ENCODE measurements at places on chromosomes 7 and 10.

DNA sequence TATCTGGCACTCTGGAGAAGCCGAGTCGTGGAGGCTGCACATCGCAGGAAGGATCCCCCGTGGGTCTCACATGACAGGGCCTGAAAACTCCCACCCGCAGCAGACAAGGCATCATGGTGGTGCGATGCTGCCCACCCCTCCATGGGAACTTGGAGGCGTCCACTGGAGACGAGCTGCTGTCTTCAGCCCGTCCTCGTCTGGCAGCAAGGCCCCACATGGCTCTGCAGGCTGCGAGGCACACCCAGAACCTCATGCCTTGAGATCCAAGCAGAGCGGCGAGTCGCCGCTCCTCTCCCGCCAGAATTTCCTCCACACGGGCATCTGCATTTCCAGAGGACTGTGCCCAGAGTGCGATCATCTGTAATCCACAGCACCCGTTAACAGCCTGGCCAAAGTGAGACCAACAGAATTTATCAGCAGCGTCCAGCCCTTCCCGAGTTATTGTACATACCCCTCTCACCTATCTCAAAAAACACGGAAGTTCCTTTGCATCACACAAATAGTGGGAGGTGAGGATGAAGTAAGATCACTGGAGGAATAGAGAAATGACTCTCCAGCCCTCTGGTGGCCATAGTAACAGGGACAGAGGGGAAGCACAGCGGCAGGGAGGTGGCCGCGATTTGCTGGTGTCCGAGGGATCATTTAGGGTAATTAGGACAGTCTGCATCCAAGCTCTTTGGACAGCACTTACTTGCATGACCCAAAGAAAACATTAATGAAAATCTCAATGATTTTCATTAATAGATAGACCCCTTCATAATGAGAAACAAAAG lies 292.4 kb downstream of the USP6NL start:
- DNase-seq, result no peak

GRCh38 chr10:79066411-79067240 lies 2.1 kb upstream of the ZMIZ1 start:
- DNase-seq, result no peak

DNA sequence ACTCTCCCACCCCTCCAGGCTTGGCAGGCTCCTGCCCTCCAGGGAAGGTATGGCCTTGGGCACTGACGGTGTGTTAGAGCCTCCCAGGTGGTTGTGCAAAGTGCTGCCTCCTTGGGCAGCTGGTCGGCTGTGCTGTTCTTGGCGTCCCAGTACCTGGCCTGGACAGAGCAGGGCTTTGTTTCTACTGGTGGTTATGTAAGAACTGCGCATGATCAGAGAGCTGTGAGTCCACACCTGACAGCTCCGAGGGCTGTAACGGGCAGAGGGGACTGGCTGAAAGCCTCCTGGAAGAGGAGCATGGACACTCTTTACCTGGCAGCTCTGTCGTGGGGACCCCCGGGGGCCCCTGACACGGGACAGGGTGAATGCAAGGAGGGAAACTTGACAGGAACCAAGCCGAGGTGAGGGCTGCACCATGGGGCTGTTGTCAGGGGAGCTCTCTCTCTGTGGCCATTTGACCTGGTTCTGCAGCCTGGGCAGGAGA lies 3.1 kb upstream of the SFRP5 start:
- DNase-seq, result no peak

GRCh38 chr7:114084472-114085312 lies 165.9 kb upstream of the PPP1R3A start:
- DNase-seq, result no peak

DNA sequence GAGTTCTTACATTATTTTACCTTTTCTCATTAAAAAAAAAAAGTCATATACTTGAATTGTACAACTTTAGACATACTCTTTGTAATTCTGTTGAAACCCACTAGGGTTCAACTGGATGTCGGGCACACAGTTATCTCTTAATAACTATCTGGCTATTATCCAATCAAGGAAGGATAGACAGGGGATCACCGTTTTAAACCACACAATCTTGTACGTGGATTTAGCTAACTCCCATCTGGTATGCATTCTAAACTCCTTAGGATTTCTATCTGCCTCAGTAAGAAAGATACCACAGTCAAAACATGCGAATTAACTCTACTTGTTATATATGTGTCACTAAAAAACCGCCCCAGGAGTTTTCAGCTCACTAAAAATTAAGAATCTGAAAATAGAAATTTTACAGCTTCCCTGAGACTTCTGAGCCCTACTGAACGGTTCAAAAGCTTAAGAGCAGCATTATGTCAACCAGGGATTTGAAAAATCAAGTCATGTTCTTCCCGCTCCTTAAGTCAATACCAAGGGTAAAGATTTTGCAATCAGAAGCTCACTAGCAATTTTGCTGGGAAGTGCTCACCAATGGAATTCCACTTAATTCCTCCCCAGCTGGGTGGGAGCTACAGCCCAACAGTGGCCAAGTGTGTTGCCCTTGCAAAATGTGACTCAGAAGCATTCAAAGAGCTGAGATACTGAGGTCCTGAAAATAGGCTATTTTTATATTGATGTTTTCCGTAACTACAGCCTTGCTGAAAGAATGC lies 267.0 kb downstream of the FRMD4A start:
- no peak for DNase-seq

GRCh38 chr7:157621131-157621681 lies 284.4 kb downstream of the DNAJB6 start:
- no peak for DNase-seq

DNA sequence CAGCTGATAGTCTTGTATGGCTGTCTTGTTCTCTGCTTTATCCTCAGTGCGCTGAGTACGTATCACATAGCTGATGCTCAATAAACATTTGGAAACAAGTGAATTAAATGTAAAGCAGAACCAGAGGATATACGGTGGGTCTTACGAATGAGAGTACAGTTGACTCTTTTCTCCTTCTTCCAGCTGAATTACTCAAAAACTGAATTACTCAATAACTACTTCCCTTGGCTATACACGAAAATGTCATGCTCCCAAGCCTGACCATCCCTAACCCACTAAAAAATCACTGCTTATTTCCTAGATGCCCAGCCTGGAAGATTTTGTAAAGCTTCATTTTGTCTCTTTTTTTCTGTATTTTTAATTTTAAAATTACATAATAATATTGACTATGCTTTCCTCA lies 3.2 kb upstream of the RSU1 start:
- no peak for DNase-seq

- DNase-seq, result no peak
Measured at GRCh38 chr10:60446851-60447250, 57.2 kb upstream of the ANK3 start.

DNA sequence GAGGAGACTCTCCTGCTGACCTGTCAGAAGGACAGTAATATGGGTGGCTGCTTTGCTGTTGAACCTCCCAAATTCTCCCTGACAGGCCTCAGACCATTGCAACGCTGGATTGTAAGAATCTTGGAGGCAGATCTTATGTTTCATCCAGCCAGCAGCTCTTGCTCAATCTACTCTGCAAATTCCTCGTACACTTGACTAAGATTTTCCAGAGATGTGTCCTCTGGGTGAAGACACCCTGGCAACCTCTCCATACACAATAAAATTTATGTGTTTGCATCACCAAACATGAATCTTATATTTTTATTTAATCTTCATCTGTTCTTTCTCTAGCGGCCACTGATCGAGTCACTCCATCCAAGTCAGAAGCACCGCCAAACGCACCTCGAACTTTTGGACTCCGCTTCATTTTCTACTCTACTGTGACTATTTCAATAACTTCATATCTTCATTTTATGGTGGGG lies 623.1 kb downstream of the ACTR3B start:
- DNase-seq, result no peak

- no peak for DNase-seq
Measured at GRCh38 chr10:113442336-113442735, 110.5 kb upstream of the HABP2 start.

GRCh38 chr7:3378390-3379150 lies 77.5 kb downstream of the SDK1 start:
- no peak for DNase-seq

GRCh38 chr10:13003759-13004158 lies 2.2 kb upstream of the CCDC3 start:
- no peak for DNase-seq

DNA sequence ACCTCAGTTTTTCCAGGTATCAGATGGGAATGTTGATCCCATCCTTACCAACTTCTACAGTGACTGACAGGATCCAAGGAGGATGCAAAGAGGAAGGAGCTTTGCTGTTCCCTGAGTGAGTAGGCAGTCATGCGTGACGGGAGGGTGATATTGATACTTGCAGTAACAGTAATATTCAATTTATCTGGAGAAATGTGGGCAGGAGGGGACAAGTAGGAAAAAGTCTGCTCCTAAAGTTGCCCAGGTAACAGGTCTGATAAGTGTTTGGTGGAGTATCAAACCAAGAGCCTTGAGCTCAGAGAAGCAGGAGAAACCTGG lies 3.3 kb upstream of the ZCCHC24 start:
- DNase-seq, result no peak
